Regular cardiac myocyte (primary cell): ENCODE measurements at places on chromosomes 5 and 9. TPM values are rescaled to one million over a fixed set of nuclear protein-coding genes. Genes with fewer than 3 reads are reported as not detected.

Gene SMIM3
- total RNA-seq = 123 and 182 TPM in 2 replicates

Gene PCDHA10
- 0.19 and 0.28 TPM in 2 replicates for total RNA-seq

Gene SPINK1
- 0.56 TPM in 1 of 2 replicates, not detected in the other for total RNA-seq

Gene SLC36A2
- total RNA-seq = not detected in 2 replicates

Gene GKAP1
- 0.38 and 0.56 TPM in 2 replicates for total RNA-seq

Gene AQP7
- total RNA-seq = 0.19 TPM in 1 of 2 replicates, not detected in the other

Gene MAMDC4
- 3.3 and 9.6 TPM in 2 replicates for total RNA-seq

Gene OSMR
- total RNA-seq = 50.4 and 109 TPM in 2 replicates

Gene GTF2H2
- 12.5 and 31.0 TPM in 2 replicates for total RNA-seq

Gene SLC36A3
- total RNA-seq = not detected in 2 replicates

Gene CEL
- under 0.01 and 0.28 TPM in 2 replicates for total RNA-seq

Gene CLIC3
- total RNA-seq = 0.56 and 1.7 TPM in 2 replicates

Gene EQTN
- total RNA-seq = not detected in 2 replicates

Gene BARX1
- under 0.01 TPM in 1 of 2 replicates, not detected in the other for total RNA-seq

Gene FOXI1
- under 0.01 TPM in 1 of 2 replicates, not detected in the other for total RNA-seq

Gene CD14
- 3.3 and 25.1 TPM in 2 replicates for total RNA-seq
